ENCODE measurements at places on chromosomes 1 and 21. TPM values are rescaled to one million over a fixed set of nuclear protein-coding genes. Genes with fewer than 3 reads are reported as not detected.
A peak's percentile ranks its signal among the peaks of the same experiment; 100 is the strongest.

GRCh38 chr21:41600961-41601572, 93.1 kb upstream of the TMPRSS2 start:
- no peak for DNase-seq

GRCh38 chr1:100921110-100921706, 25.3 kb downstream of the SLC30A7 start:
- no peak for DNase-seq

GRCh38 chr21:44434568-44434925, 20.8 kb upstream of the LRRC3 start:
- DNase-seq: no peak

DNA sequence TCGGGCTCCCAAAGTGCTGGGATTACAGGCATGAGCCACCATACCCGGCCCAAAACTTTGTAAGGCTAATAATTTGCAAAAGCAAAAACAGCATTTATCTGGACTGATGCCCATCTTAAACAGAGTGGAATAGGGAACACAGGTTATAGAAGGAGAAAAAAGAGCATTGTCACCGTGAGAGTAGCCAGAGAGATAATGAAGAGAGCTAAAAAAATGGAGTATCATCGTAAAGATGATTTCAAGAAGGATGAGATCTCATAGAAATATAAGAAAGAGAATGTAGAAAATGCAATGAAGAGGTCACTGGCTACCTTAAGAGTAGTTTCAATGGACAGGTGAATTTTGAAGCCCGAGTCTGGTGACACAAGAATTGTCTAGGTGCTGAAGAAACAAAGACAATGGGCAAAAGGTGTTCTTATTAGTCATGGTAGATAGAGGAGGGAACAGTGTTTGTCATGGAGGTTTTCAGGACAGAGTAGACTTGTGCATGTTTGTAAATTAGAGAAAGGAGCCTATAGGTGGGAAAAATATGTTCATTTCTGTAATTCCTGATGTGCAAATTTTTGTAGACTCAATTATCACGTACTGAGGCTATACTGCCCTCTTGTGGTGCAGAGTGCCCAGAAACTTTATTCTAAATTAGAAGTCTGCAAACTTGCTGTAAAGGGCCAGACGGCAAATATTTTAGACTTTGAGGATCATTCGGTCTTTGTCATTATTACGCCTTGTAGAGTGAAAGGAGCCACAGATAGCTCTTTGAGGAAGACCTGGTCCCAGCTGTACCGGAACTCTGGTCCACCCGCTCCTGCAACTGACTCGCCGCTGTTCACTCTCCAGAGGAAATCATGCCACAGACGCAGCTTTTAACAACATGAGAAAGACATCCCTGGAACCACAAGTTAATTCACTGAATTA, 8.1 kb upstream of the TMEM183A start:
- peak; percentile 60 for DNase-seq

- DNase-seq: no peak
These were observed 207.1 kb downstream of the HHAT start for GRCh38 chr1:210535761-210536160.

DNA sequence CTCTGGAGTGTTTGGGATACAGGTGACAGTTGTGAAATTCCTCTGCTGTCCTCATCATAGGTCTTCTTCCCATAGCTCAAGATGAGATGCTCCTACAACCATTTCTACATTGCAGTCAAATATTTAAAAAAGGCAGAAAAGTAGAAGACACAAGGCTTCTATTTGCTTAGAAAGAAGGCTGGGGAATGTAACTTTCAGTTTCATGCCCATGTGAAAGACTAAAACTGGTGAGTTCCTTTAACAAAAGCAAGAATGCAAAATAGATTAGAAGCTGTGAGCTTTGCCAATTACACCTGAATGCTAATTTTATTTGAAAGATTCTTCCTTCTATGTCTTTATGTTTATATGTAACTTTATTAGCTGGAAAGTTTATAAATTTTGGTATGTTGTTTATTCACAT, 1682.7 kb downstream of the BRINP3 start:
- no peak for DNase-seq

DNA sequence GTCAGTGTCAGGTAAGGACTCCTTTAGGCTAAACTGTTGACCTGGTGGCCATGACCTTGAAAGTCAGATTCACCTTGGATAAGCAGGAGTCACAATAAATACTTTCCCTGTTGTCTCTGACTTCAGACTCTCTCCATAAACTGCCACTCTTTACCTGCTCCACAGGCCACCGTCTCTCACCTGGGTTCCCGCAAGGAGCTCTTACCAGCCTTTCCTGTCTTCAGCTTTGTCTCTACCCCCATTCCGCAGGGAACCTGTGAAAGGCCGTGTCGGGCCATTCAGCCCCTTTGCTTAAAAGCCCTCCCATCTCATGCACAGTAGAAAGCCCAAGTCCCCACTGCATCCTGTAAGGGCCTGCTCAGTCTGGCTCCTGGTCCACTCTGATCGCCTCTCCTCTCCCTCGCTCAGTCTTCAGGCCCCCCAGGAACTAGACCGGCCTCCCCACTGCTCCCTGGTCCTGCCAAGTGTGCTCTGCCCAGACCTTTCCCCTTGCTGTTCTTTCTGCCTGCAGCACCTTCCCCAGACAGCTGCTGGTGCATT, 79.5 kb downstream of the ACTL8 start:
- no peak for DNase-seq

GRCh38 chr21:18007121-18007520, 188.0 kb upstream of the C21orf91 start:
- DNase-seq: no peak

DNA sequence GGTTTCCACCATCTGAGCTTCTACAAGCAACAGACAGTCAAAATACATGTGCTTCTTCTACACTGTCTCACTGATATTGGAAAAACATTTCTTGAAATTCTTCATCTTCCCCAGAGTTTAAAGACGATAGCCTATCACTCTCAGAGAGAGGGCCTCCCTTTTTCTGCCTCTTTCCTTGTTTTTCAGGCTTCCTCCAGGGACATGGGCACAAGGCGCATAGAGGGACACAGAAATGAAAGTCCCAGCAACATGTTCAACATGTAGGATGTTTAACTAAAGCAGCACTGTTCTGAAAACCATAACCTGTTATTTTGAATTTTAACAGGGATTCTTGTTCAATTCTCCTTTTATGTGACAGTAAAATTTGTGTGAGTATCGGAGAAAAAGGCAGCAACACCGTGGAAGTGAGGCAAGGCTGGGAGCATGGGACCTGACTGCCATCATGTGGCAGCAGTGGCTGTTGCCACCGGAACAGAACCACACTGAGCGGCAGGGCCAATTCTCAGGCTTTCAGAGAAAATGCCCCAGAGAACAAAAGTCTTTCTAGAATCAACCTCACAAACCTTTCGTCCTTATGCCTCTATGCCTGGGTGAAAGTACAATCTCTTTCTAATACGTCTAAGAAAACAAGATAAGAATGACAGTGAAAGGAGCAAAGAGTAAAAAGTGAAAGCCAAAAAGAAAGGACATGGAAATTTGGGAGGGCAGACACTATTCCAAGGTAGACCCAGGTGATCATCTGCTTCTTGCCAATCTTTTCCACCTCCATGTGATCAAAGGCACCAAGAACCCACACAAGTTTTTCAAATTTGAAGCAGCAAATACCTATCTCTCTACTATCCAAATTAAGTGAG, 54.5 kb downstream of the PCNX2 start:
- peak; percentile 66 for DNase-seq

DNA sequence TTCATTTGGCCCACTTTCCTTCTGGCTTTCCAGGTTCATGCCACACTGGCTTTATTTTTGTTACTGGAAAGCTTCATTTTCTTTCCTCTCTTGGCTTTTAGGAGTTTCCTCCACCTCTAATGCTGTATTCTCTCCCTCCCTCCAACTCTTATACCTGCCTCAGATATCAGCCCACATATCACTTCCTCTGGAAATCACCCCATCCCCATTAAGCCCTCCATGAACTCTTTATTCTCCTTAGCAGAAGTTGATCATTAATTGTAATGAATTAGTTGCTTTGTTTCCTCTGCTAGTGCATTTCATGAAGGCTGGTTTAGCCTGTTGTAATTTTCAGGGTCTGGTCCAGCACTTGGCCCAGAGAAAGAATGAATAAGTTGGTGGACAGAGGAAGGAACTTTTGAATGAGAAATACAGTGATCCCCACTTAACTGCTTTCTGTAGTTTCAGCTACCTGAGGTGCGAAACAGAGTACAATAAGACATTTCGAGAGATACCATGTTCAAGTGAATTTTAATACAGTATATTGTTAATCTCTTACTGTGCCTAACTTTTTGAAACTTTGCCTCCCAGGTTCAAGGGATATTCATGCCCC, 1.7 kb downstream of the SOAT1 start:
- DNase-seq: no peak

- peak; percentile 56 for DNase-seq
These were observed 19.4 kb downstream of the ACOT7 start for GRCh38 chr1:6373961-6374720.

DNA sequence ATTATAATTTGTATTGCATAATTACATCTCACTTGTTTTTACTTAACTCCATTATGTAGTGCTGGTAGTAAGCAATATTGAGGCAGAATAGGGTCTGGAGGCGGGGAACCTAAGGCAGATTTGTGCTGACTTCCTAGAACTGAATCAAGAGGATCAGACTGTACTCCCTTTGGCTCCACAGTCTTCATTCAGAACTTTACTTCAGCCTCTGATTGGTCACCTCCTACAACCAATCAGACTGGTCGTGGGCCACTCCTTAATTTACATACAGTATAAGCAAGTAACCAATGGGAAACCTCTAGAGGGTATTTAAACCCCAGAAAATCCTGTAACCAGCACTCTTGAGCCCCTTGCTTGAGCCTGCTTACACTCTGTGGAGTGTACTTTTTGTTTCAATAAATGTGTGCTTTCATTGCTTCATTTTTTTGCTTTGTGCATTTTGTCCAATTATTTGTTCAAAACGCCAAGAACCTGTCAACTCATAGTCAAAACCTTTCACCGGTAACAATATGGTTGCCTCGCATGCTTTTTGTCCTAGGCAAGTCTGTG, 31.6 kb downstream of the ZBTB8OS start:
- no peak for DNase-seq

DNA sequence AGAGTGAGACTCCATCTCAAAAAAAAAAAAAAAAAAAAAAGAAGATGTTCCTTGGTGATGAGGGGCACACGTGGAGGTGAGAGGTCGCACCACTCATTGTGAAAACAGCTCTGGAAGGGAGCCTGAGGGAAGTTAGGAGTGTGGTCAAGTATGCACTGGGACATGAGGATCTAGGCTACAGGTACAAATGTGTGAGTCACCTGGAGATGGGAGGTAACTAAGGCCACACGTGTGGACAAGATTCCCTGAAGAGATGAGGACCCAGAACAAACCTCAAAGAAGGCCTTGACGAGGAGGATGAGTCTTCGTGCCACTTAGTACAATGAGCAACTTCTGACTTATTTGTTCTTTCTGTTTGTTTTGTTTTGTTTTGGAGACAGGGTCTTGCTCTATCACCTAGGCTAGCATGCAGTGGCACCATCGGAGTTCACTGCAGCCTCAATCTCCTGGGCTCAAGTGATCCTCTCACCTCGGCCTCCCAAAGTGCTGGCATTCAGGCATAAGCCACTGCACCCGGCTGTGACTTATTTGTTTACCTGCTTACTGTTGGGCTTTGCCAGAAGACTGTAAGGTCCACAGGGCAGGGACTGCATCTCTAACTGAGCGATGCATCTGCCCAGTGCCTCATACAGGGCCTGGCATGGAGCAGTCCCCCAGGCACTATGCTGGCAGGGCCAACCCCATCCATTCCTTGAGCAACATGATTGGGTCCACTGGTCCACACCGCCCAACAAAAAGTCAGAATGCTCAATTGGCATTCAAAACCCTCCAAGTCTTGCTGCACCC, 6.4 kb downstream of the ASAP3 start:
- no peak for DNase-seq

- no peak for DNase-seq
These were observed 187.0 kb upstream of the RUNX1 start for GRCh38 chr21:35236090-35236489.

DNA sequence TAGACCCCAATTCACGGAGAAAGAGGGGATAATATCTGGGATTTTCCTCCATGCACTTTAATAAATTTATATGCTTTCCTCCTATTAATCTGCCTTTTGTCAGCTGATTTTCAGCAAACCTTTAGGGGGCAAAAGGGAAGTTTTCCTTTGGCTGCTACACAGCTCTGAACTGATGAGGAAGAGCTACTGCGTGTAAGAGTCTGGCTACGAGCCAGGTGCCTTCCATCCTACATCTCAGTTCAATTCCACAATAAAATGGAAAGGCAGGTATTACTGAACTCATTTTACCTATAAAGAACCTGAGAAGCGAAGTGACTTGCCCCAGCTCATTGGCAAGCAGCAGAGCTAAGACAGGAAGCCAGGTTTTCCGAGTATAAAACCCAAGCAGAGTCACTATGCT, 28.3 kb upstream of the ZNF326 start:
- DNase-seq: no peak

DNA sequence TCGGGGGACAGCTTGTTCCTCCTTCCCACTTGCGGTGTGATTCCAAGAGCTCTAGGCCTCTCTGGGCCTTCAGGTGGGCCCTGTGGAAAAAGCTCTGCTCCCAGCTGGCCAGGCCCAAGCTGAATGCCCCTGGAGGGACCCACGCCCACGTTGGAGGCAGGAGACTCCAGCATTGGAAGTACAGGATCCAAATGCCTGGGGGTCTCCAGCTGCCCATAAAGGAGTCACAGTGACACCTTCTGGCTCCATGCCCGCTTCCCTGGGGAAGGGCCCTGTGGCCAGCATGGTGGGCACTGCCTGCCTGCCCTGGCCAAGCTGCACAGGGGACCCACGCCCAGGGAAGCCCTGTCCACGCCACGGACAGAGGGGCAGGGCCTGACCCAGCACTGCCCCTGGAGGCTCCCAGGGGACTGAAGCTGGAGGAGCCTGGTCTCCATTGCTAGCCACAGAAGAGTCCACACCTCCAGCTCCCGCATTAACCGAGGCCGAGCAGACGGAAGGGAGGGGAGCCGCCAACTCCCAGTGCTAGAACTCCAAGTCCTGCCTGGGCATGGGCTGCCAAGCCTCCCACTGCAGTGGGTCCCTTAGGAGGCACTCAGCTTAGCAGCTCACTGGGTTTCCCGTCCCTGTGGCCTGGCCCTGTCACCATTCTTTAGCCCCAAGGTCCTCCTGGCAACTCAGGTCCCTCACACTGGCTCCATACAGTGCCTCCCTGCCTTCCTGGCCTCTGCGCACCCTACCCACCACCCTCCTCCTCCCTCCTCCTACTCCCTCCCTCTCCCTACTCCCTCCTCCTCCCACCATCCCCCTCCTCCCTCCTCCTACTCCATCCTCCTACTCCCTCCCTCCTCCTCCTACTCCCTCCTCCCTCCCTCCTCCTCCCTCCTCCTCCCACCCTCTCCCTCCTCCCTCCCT, 41.9 kb downstream of the WNT9A start:
- peak; percentile 62 for DNase-seq

The ACKR1 gene
- 13.5 TPM for total RNA-seq

The TEDDM1 gene
- total RNA-seq: not detected

The CD164L2 gene
- 0.60 TPM for total RNA-seq

The FAM163A gene
- total RNA-seq: not detected

The LCE1A gene
- not detected for total RNA-seq

The GPR37L1 gene
- 0.25 TPM for total RNA-seq

The CFHR3 gene
- not detected for total RNA-seq

The BRINP2 gene
- total RNA-seq: 0.19 TPM

The SPOCD1 gene
- total RNA-seq: not detected

The HENMT1 gene
- total RNA-seq: 1.2 TPM
